ENCODE measurements at places on chromosomes 5 and 9. TPM values are rescaled to one million over a fixed set of nuclear protein-coding genes. Genes with fewer than 3 reads are reported as not detected.

LARP1 gene
- 15.0 TPM for polyA plus RNA-seq

ADCY2 gene
- 0.68 TPM for polyA plus RNA-seq

PCDHA13 gene
- not detected for polyA plus RNA-seq

PTTG1 gene
- 23.9 TPM for polyA plus RNA-seq

CDKN2A gene
- polyA plus RNA-seq: not detected

GABRA1 gene
- polyA plus RNA-seq: not detected

CDX1 gene
- 0.31 TPM for polyA plus RNA-seq

FGF18 gene
- polyA plus RNA-seq: 0.68 TPM

NME5 gene
- 2.1 TPM for polyA plus RNA-seq

GFI1B gene
- polyA plus RNA-seq: not detected

CFAP90 gene
- 0.81 TPM for polyA plus RNA-seq

KIAA0825 gene
- 0.37 TPM for polyA plus RNA-seq

MARCOL gene
- polyA plus RNA-seq: not detected

PLAC8L1 gene
- polyA plus RNA-seq: not detected

ACOT12 gene
- not detected for polyA plus RNA-seq

S1PR3 gene
- 5.1 TPM for polyA plus RNA-seq

STK32A gene
- 0.61 TPM for polyA plus RNA-seq

FGF10 gene
- 1.4 TPM for polyA plus RNA-seq

SLC6A18 gene
- polyA plus RNA-seq: not detected

DAP gene
- 52.6 TPM for polyA plus RNA-seq

CORO2A gene
- polyA plus RNA-seq: 7.3 TPM

SLC9A3 gene
- polyA plus RNA-seq: 5.9 TPM

ANKRD34B gene
- polyA plus RNA-seq: not detected

IL5 gene
- polyA plus RNA-seq: not detected

SPINK1 gene
- polyA plus RNA-seq: 5,440 TPM

FNBP1 gene
- 19.7 TPM for polyA plus RNA-seq

LCN10 gene
- polyA plus RNA-seq: 10.2 TPM

FBXL7 gene
- polyA plus RNA-seq: 3.6 TPM

PLEKHG4B gene
- polyA plus RNA-seq: 0.15 TPM

MAN1B1 gene
- polyA plus RNA-seq: 52.6 TPM

CCL28 gene
- polyA plus RNA-seq: 8.9 TPM

FOXD4L3 gene
- polyA plus RNA-seq: not detected

F2RL2 gene
- polyA plus RNA-seq: 0.45 TPM

MAMDC4 gene
- polyA plus RNA-seq: 3.1 TPM

OSMR gene
- 7.9 TPM for polyA plus RNA-seq

DAB2IP gene
- polyA plus RNA-seq: 17.5 TPM

ORM1 gene
- polyA plus RNA-seq: 3.9 TPM

CNTLN gene
- 1.8 TPM for polyA plus RNA-seq

C5orf34 gene
- 1.5 TPM for polyA plus RNA-seq

FGFR4 gene
- polyA plus RNA-seq: 17.0 TPM

GDNF gene
- polyA plus RNA-seq: 0.55 TPM

PSIP1 gene
- polyA plus RNA-seq: 21.4 TPM

SPINK4 gene
- polyA plus RNA-seq: 2.1 TPM

Data from stomach (tissue), 19 donors.